ENCODE measurements at places on chromosomes 11 and 22.

GRCh38 chr22:47063071-47063509 is 300.6 kb downstream of the TBC1D22A start:
- no peak for DNase-seq

GRCh38 chr11:128506999-128507611 is 80.3 kb downstream of the ETS1 start:
- no peak for DNase-seq

DNA sequence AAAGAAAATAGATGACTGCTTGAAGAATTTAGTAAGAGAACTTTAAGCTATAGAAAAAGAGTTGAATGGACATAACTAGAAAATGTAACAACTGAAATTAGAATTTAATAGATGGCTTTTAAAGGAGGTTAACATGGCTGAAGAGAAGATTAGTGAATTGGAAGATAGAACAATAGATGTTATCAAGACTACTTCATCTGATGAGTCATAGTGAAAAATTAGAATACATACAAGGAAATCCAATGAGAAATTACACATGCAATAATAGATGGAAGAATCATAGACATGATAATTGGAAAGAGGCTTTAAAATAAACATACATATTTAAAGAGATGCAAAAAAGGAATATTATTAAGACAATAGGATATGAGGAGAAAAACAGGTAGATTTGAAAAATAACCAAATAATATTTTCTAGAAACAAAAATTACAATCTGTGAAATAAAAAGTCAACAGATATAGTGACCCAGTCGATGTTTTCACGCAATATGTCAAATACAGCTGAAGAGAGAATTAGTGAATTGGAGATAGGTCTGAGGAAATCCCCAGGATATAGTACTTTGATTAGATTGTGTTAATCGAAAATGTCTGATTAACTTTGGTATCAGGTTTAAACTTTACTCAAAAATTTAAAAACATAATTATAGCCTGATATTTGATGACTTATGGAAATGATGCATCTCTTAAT is 28.2 kb downstream of the CAT start:
- DNase-seq = no peak

DNA sequence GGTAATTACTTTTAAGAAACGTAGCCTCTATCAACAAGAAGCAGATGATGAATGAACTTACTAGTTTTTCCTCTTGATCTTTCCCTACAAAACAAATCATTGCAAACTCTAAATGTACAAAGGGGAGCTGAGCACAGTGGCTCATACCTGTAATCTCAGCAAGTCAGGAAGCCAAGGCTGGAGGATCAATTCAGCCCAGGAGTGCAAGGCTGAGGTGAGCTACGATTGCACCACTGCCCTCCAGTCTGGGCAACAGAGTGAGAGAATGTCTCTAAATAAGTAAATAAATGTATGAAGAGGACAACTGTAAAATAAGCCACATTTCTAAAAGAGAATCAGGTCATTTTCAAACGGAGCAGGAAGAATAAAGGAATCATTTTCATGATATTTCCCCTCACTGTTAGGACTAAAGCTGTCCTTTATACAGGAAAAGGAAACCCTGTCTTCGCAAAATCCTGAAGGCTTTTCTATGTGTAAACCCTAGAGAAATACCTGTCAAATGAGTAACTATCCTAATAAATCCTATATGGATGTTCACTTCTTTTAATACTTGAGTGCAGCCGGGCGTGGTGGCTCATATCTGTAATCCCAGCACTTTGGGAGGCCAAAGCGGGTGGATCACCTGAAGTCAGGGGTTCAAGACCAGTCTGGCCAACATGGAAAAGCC is 41.2 kb downstream of the RRAS2 start:
- DNase-seq = no peak

GRCh38 chr22:35056486-35056885 is 9.5 kb upstream of the ISX start:
- no peak for DNase-seq

- DNase-seq = no peak
Observed at GRCh38 chr11:23313001-23313400, 452.7 kb upstream of the CCDC179 start.

DNA sequence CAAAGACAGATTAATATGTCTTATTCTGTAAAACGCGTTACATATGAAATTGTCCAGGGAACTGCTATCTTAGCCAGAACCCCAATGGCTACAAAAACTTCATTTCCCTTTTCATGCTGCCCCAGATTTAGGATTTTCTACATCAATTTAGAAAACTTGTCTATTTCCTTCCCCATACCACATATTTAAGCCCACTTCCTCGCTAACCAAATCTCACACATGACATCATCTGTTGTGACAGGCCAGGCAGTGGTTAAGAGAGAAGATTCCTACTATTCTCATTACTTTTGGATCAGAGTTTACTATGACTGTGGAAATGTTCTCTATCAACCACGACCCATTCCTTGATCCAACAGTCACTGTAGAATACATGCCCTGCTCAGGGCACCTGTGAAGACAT is 15.9 kb downstream of the CCDC82 start:
- DNase-seq = no peak

DNA sequence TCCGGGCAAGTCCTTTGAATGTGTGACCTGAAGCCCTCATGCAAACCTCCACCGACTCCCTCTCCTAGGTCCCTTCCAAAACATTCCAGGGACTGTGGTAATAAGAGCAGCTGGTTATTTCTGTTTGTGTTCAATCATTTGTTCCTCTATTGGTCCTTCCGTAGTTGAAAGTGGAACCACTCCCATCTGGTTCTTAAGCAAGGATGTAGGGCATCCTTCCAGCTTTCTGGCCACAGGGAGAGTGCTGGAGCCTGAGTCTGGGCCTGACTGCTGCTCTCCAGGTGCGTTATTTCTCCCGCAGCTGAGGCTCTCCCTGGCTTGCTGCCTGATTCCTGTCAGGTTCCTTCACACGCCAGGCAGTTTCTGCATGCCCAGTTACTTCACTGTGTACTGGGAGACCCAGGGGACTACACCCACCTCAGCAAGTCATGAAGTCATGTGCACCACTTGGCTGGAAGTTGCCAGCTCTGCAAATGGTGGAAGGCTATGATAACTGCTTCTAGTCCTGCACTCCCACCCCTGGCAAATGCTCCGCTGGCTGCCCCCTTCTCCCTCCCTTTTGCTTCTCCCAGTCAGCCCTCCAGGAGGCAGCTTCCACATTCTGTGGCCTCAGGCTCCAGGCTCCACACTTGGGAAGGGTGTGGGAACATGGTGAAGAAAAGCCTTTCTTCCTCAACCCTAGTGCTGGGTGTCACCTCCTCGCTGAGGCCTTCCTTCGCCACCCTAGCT is 4.0 kb upstream of the ALX4 start:
- DNase-seq = no peak

GRCh38 chr11:40328890-40329614 is 1130.4 kb downstream of the LRRC4C start:
- no peak for DNase-seq

- DNase-seq = no peak
Observed at GRCh38 chr22:40157330-40157945, 20.3 kb upstream of the TNRC6B start.

DNA sequence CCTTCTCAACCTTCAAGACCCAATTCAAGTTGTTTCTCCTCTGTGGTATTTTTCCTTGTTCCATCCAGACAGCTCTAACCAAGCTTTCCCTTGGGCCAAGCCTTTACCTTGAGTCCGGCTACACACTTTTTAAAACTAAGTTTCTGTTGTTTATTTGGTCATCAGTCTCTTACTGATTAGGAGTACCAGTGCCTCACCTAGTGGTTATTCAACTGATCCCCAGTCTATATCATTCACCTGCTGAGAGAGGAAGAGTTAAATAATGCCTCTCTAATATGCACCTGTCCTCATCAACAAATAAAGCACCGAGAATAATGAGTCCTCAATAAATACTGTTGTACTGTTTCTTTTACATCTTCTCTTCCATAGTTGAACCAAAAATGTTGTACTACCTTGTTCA is 160.8 kb downstream of the MSANTD4 start:
- no peak for DNase-seq

DNA sequence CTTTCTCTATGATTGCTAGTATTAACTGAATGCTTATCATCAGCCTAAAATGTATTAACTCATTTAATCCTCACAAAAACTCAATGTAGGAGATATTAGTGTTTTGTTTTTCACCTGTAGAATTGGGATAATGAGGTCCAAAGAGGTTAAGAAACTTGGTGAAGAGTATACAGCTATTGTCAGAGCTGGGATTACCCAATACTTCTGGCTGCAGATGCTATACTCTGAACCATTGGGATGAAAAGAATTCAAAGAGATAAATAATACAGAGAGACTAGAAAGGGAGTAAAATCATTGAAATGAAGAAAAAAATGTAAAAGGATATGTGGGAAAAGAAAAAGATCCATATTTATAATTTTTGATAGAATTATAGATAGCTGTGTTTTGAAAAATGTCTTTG is 137.1 kb downstream of the TRPC6 start:
- no peak for DNase-seq

DNA sequence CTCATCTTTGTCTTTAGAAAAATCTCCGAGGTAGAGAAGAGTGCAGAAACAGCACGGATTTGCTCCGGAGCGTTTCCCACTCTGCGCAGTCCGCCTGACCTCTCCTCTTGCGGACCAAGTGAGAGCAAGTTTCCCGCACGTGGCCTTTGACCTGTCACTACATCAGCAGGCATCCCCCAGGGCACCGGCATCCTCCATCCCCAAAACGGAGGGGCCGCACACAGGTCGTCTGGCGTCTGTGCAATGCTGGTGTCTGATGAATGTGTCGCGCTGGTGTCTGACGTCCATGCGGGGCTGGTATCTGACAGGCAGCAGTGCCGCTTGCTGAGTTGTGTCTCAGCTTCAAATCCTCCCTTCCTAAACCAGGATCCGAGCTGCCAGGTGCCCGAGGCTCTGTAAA is 739 bp upstream of the MRGPRE start:
- no peak for DNase-seq

DNA sequence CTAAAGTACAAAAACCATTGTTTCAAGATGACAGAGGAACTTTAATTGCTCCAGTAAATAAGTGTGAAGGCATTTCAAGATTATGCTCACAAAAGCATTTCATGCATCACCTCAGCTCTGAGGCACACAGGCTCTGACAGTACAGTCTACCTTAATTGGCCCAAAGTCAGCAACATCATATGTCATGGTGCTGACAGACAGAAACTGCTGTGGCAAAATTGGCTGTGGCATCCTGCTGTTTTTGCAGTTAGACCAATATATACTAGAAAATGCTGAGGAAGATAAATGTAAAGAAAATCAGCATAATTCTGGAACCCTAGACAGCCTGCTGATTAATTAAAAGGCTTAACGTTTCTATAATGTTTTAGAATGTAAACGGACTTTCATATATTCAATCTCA is 34.9 kb upstream of the PPP2R1B start:
- DNase-seq = no peak

Measured in iPS DF 6.9 (cell line).